LHCN-M2 (cell line): ENCODE measurements at places on chromosomes 16 and 17. TPM values are rescaled to one million over a fixed set of nuclear protein-coding genes. Genes with fewer than 3 reads are reported as not detected.

- DNase-seq = no peak
These were observed 37.1 kb upstream of the NOL11 start for GRCh38 chr17:67680445-67681224.

DNA sequence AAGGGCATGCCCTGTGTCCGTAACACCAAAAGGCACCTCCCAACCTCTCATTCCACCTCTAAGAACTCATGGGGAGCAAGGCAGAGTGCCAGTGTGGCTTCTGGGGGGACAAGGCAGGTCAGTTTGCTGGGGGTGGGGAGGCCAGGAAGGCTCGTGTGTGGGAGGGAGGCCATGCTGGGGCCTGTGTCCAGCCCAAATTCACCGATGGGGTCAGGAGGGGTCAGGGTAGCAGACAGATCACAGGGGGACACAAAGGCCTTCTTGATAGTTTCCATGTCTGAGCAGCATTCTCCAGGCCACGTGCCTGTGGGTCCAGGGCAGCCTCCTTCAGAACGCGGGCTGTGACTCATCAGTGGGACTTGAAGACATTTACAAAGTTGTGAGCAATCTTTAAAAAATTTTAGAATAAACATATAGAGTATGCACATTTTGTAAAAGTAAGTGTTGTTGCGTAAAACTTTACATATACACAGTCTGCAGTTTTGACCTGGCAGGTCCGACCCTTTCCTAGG is 20.9 kb downstream of the SPACA3 start:
- DNase-seq = peak; percentile 86

DNA sequence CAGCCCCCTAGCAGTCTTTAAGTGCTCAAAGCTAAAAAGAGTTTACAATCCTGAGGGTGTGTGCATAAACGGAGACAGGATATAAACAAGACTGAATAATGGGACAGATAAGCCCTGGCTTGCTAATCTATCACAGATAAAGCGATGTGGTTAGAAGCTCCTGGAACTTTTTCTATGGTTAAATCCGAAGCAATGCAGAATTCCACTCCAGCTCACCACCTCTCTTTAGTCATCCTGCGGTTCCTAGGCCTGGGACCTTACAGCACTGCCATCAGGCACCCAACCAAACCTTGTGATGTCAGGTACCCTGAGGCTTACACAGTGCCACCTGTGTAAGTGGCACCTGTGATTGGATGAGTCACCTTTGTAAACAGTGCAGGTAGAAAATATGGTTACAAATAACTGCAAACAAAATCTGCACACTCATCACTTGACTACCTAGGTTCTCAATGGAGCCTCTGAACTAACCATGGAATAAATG is 31.5 kb upstream of the B4GALNT2 start:
- no peak for DNase-seq

DNA sequence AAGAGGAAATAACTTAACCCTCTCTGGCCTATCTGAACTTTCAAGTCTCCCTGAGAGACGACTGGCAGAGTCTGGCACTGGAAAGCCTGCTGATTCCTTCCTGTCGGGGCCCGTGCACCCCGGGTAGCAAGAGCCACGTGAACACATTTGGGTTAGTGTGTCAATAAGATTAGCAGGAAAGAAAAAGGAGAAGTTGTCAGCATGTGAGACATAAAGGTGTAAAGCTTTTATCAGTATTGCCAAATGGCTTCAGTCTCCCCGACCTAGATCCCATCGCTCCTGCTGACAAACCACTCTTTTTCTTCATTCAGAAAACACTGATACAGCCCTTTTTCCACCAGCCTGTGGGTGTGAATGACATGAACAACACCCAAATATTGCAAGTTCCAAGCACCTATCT is 74.4 kb downstream of the CCT6B start:
- DNase-seq = no peak

Gene KRT20
- total RNA-seq = not detected in 2 replicates

GRCh38 chr17:261635-262034 is 80.2 kb upstream of the DOC2B start:
- DNase-seq = no peak

GRCh38 chr17:4858068-4858881 is 25.1 kb downstream of the MINK1 start:
- no peak for DNase-seq

Gene TMEM101
- 38.1 and 44.7 TPM in 2 replicates for total RNA-seq

DNA sequence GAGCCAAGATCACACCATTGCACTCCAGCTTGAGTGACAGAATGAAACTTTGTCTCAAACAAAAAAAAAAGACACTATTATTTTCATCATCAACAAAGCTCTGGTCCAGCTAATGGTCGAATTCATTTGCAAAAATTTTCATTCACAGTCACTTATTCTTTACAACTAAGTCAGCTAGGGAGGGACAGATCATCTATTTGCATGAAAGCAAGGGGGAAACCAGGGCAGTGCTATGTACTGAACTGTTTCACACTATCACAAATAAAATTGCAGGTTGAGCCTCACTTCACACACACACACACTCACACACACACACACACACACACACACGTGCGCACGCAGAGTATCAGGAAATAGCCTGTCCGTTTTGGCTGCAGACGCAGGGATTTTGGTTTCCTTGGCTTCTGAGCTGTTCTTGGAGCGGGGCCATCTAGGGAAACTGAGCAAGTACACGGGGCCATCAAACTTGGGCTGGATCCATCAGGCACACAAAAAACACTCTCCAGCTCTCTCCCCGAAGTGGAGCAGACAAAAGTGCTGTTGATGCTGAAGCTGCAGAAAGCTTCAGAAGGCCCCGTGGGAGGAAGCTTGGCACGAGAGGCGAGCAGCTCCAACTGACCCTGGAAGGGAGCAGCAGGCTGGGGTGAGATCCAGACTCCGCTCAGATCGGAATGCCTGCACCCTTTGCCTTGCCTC is 44.3 kb upstream of the HELZ start:
- peak; percentile 40 for DNase-seq

GRCh38 chr16:3949287-3949686 is 68.8 kb upstream of the CREBBP start:
- DNase-seq = peak; percentile 47

DNA sequence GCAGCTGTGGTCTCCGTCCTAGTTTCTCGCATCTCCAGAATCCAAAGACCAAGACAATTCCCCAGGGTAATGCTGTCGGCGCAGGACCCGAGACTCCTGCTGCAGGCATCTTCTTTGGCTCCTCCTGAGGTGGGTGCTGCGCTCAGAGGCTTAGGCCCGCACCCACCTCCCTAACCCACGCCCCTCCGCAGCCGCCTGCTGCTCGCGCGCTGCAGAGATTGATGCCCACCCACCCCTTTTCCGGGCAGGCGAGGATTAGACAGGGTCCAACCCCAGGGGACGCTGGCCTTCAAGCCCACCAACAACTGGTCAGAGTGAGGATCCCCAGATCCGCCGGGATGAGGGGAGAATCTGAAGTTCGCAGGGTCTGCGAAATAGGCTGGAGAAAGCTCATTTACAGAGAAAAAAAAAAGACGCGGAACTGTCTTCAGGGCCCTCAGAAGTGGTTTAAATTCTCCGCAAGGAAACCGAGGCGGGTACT is 27.9 kb downstream of the SLFN11 start:
- DNase-seq = no peak

DNA sequence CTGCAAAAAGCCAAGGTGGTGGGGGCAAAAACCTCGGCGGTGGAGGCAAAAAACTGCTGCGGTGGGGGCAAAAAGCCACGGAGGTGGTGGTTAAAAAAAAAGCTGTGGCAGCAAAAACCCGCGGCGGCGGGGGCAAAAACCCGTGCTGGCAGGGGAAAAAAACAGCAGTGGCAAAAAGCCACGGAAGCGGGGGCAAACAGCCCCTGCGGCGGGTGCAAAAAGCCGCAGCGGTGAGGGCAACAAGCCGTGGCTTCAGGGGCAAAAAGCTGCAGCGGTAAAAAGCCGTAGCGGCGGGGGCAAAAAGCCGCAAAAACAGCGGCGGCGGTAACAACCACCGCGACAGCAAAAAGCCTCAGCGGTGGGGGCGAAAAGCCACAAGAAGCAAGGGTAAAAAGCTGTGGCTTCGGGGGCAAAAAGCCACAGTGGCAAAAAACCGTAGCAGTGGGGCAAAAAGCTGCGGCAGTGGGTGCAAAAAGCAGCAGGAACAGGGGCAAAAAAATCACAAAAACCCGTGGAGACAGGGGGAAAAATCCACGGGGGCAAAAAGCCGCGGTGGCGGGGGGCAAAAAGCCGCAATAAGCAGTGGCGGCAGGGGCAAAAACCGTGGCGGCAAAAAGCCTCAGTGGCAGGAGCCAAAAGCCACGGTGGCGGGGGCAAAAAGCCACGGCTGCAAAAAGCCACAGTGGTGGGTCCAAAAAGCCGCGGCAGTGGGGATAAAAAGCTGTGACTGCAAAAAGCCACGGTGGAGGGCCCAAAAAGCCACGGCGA is 193.7 kb downstream of the SHCBP1 start:
- DNase-seq = no peak

GRCh38 chr17:74677558-74678466 is 34.9 kb downstream of the CD300LF start:
- peak; percentile 46 for DNase-seq

DNA sequence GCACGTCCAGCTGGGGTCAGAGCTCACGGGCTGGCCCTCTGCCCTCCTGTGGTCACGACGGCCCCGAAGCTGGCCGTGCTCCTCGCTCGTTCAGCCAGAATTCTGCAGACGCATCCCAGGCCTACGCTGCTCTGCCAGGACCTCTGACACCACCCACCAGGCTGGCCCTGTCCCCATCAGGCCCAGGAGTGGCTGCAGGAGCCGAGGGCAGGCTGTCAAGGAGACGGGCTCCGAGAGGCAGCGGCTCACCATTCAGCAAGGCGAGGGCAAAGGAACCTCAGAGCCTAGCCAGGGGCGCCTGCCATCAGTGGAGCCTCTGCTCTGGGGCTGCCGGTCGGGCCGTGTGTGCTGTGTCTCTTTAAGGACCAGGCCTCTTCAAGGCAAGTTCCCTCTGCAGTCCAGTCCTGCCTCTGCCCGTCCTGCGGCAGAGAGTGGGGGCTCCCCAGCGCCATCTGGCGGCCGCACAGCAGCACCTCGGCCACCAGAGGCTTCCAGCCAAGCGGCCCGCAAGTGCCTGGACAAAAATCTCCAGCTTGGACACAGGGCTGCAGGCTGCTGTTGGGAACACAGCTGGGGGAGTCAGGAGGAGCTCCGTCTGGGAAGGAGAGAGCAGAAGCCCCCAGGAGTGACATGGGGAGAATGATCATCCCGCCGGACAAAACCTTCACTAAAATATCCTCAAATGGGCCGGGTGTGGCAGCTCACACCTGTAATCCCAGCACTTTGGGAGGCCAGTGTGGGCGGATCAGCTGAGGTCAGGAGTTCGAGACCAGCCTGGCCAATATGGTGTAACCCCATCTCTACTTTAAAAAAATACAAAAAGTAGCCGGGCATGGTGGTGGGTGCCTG is 7.4 kb upstream of the ABR start:
- peak; percentile 77 for DNase-seq

- no peak for DNase-seq
These were observed 52.1 kb upstream of the TMEM132E start for GRCh38 chr17:34527136-34527907.

Gene RNU2-1
- not detected in 2 replicates for total RNA-seq

Gene ARRB2
- 9.0 and 12.6 TPM in 2 replicates for total RNA-seq

Gene SLFN14
- total RNA-seq = not detected in 2 replicates

Gene CTRL
- 0.71 and 2.6 TPM in 2 replicates for total RNA-seq

Gene ERN1
- 2.9 and 3.8 TPM in 2 replicates for total RNA-seq

Gene FOXN1
- not detected in 2 replicates for total RNA-seq

Gene KRTAP16-1
- not detected in 2 replicates for total RNA-seq

DNA sequence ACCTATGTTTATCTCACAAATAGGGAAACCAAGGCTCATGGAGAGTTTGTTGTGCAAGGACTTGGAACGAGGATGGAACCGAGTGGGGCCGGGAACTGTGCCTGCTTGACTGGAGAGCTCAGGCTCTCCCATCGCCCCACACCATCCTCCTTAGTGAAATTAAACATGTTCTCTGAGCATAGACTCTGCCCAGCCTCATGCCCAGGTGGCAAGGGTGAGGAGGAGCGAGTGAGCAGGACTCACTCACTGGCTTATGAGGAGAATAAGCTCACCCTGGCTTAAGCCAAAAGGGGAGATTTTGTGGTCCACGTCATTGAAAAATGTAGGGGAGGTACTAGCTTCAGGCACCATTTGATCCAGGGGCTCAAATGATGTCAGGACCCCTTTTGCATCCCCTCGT is 44.8 kb downstream of the NKD1 start:
- no peak for DNase-seq

- DNase-seq = no peak
These were observed 861 bp downstream of the RAB11FIP3 start for GRCh38 chr16:426115-426905.

Gene CBX8
- total RNA-seq = 5.1 and 10.8 TPM in 2 replicates

DNA sequence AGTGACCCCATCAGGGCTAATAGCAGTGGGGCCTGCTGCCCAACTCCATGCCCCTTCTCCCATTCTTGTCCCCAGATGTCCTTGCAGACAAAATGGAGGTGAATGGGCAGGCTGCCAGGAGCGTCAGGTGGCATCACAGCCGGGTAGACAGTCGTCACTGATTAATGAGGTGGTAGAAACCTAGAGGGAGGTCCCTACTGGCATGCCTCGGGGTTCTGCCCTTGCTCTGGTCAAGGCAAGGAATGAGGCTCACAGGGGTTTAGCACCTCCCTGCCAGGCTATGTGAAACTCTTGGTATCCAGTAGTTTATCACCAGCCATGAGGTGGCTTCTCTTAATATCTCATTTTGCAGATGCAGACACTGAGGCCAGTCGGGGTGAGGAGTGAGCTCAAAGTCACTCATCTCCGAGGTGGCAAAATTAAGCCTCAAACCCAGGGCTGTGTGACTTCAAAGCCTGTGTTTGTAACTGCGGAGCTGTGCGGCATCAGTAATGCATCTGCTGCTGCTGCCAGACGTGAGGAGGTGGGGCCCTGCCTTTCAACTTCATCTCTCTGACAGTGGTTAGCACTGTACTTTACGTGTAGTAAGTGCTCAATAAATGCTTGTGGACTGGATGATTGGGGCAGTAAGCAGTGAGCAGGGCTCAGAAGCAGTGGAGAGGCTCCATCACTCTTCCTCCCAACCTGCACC is 21.3 kb downstream of the RAI1 start:
- DNase-seq = no peak

Gene PGAP3
- 14.0 and 16.1 TPM in 2 replicates for total RNA-seq

DNA sequence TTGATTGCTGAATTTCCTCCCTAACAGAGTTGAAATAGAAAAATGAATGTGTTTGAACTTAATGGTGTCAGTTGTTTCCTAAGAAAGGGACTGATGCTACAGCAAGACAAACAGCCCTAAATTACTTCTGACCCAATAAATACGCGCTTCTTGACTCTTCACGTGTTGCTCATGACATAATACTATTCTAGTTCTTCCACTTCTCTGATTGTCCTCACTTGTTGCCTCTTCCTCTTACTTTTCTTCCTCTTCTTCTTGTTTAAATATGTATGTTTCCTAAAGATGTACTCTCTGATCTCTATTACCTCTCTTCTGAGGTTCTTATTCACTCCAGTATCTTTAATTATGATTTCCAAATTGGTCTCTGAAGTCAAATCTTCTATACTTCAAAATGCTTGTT is 32.4 kb downstream of the RNF43 start:
- no peak for DNase-seq
